ENCODE measurements at places on chromosomes 5 and 9. TPM values are rescaled to one million over a fixed set of nuclear protein-coding genes. Genes with fewer than 3 reads are reported as not detected.

- no peak for DNase-seq
Observed at GRCh38 chr5:14469551-14470377, 111.8 kb upstream of the OTULINL start.

- DNase-seq = no peak
Observed at GRCh38 chr9:35847792-35848572, 19.0 kb downstream of the TMEM8B start.

The UBE2QL1 gene
- total RNA-seq = 21.9 TPM

GRCh38 chr9:22146604-22147003, 137.5 kb upstream of the CDKN2B start:
- no peak for DNase-seq

The FOXD4 gene
- total RNA-seq = not detected

The GFI1B gene
- total RNA-seq = 0.43 TPM

GRCh38 chr9:33170464-33171415, 3.6 kb upstream of the B4GALT1 start:
- DNase-seq = peak; percentile 80

The IFNA13 gene
- total RNA-seq = not detected

DNA sequence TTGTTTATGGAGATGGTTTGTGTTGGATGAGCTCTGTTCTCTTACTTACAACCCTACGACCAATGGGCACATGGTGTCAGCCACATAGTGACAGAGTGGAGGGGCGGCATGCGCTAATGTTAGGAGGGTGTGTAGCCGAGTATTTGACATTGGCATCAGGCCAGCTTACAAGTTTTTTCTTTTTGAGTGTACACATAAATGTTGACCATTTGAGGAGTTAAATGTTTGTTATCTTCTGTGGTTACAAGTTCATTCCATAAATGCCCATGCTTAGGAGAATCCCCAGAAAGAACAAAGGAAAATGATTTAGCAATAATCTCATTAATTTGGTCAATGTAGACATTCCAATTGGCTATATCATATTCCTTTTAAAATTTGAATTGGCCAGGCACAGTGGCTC, 180.1 kb upstream of the ELL2 start:
- DNase-seq = no peak

DNA sequence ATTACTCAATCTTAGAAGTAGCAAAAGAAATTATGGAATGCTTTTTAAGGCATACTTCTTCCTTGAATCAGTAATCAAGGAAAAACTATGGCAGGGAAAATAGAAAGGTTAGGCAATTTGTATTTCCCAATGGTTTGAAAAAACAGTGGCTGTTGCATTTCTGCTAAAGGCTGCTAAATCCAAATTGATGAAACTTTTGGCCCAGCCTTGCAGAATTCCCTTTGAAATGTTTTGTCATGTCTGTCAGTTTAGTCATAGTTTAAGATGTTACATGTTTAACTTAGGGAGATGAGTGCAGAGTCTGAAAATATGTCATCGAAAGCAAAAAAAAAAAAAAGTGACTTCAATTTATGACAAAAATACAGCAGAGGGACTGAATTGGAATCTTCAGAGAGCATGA, 878.9 kb upstream of the WWC1 start:
- DNase-seq = no peak

DNA sequence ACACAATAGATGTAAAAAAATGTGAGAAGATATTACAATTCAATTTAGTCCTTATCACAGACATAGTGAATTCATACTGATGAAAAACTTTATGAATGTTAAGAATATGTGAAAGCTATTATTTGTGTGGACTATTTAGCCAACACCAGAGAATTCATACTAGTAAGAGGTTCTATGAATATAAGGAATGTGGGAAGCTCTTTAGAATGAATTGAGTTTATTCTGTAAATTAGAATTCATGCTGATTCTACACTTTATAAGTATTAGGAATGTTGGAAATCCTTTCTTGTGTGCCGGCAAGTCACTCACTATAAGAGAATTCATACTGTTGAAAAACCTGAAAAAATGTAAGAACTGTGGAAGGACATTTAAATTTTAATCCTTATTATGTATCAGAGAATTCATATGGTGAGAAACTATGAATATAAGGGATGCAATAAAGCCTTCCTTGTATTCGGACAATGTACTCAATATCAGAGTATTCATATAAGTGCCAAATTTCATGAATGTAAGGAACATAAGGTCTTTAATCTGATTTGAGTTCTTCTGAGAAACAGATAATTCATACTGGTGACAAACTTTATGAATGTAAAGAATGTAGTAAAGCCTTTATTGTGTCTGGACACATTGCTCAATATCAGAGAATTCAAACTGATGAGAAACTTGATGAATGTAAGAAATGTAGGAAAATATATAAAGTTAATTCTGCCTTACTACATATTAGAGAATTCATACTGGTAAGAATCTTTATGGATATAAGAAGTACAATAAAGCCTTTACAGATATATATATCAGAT, 21.6 kb upstream of the PCDHA1 start:
- DNase-seq = no peak

DNA sequence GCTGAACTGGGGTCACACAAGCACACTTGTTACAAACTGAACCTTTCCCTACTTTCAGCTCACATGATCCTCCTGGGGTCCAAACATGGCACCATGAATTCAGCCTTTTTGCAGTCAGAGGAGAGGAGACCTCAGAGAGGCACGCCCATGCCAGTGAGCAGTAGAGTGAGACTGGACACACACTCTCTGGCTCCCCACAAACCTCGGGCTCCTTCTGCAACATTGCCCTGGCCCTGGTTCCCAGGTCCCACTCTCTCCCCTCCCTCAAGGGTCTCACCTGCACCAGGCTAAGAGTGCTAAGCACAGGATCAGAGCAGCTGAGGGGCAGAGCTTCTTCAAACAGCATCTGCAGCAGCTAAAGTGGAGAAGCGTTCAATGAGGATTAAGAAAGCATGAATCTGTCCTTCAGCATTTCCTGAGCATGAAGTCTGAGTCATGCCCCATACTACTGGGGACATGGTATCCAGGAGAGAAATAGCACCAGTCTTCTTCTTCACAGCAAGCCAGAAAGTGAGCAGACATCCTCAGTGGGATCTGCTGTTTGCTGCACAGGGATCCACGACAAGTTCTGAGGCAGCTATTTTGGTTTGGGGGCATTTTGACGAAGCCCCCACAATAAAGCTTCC, 27.2 kb downstream of the SLC35A4 start:
- no peak for DNase-seq

- DNase-seq = no peak
Observed at GRCh38 chr5:175524211-175524610, 45.9 kb downstream of the SFXN1 start.

GRCh38 chr5:81292130-81292529, 9.3 kb upstream of the ZCCHC9 start:
- no peak for DNase-seq

The MAMDC4 gene
- total RNA-seq = 12.8 TPM

The IFNA2 gene
- not detected for total RNA-seq

GRCh38 chr5:34709861-34710673, 53.9 kb downstream of the RAI14 start:
- DNase-seq = no peak

The TMEFF1 gene
- total RNA-seq = 0.14 TPM

The GPBP1 gene
- total RNA-seq = 58.9 TPM

- DNase-seq = no peak
Observed at GRCh38 chr5:5783021-5783420, 360.5 kb downstream of the ICE1 start.

DNA sequence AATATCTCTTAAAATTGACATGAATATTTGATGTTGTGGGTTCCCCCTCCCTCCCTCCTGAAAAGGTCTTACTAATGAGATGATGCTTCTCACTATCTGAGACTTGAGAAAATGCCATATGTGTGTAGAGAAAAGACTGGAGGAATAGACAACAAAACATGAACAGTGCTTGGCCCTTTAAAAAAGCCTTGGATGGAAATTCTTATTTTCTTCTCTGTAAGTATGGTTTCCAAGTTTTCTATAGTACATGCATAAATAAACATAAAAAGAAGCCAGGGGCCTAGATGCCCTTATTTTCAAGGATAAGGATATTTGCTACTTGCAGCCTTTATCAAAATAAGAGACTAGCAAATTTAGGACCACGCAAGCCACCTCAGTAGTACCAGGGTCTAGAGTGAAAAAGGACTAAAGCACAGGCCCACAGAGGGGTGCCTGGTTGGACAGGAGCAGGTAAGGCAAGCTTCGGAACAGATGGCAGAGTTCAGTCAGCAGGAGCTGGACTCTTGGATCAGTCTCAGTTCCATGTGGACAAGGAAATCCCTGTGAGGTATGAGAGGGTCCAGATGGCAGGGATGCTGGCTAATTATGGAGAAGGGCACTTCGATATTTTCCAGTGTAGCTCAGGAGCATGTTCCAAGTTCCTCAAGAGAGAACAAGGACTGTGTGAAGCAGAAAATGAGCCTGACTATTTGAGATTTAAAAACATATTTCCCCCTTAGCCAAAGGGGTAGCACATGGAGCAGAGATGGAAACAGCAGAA, 4.6 kb upstream of the ANP32B start:
- DNase-seq = no peak

GRCh38 chr5:149216496-149216895, 55.2 kb upstream of the AFAP1L1 start:
- no peak for DNase-seq

The BTNL9 gene
- 37.6 TPM for total RNA-seq

DNA sequence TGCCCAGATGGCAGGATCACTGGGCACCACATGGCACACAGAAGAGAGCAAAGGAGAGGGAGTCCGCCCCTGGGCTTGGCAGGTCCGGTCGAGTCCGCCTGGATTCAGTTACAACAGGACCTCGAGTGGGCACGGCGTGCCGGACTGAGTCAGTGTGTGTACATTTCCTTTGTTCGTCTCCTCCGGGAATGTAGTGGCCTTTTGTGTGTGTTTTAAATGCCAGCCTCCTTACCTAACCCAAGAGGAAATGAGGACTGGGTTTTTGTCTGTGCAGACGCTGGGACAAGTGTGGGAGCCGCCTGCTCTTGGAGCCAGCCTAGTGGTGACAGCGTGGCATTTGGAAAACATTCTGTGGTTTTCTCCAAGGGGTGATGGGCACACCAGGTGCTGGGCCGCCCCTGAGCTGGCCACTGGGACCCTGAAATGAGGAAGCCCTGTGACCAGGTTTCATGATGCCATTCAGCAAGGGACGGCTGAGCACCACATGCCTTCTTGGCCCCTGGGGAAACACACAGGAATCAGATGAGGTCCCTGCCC, 9.6 kb downstream of the NEK6 start:
- peak; percentile 74 for DNase-seq

The TMED9 gene
- 75.3 TPM for total RNA-seq

GRCh38 chr9:126628146-126628545, 14.4 kb downstream of the LMX1B start:
- DNase-seq = no peak

- no peak for DNase-seq
Observed at GRCh38 chr5:7808998-7809397, 41.9 kb downstream of the CFAP90 start.

DNA sequence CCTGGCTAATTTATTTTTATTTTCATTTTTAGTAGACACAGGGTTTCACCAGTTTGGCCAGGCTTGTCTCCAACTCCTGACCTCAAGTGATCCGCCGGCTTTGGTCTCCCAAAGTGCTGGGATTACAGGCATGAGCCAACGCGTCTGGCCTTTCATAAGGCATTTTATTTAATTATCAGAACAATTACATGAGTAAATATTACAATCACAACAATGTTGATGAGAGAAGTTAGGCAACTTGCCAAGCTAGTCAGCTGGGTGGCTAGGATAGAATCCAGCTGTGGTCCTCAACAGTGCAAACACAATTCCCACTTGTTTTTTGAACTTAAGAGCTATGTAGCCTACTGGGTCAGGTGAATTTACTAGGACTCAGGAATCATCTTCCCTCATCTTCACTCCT, 22.0 kb downstream of the C9orf57 start:
- peak; percentile 70 for DNase-seq

- DNase-seq = no peak
Observed at GRCh38 chr9:7273575-7273974, 515.8 kb downstream of the KDM4C start.

DNA sequence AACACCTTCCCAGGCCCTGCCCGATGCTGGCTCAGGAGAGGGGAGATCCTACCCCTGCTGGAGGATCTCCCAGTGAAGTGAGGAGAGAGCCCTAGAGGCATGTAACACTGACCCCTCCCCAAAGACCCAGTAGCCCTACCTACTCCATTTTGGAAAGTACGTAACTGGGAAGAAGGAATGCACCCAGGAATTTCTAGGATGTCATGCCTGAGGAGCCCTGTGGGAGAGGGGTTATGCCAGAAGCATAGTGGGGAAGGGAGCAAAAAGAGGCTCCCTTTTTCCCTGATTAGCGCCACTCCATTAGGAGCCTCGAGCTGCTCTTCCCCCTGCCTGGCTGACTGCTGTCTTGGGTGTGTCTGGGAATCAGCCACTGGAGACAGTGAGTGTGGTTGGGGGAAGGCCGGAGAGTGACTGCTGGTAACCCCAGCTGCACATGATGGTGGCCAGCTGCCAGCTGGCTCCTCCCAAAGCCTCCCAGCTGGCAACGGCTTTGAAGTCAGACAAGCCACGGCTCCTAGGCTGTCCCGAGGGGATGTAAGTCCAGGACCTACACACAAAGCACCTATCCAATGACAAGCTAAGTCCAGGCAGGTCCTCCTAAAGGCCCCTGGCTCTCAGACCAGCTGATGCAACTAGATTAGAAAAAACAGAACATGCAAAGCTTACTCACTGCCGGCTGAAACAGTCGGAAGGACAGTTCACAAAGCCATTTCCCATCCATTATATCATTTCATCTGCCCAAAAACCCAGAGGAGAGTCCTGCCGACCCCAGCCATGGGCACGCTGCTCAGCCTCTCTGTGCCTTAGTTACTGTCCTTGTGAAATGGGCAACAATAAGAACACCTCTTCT, 136.5 kb upstream of the ABCA1 start:
- DNase-seq = peak; percentile 93

The SPINK4 gene
- not detected for total RNA-seq

The UGT3A2 gene
- total RNA-seq = not detected

- DNase-seq = no peak
Observed at GRCh38 chr5:170480260-170480659, 23.6 kb upstream of the KCNIP1 start.

- DNase-seq = no peak
Observed at GRCh38 chr5:130337179-130337888, 433.1 kb downstream of the CHSY3 start.

- DNase-seq = no peak
Observed at GRCh38 chr5:85538362-85538761, 1079.4 kb upstream of the COX7C start.

DNA sequence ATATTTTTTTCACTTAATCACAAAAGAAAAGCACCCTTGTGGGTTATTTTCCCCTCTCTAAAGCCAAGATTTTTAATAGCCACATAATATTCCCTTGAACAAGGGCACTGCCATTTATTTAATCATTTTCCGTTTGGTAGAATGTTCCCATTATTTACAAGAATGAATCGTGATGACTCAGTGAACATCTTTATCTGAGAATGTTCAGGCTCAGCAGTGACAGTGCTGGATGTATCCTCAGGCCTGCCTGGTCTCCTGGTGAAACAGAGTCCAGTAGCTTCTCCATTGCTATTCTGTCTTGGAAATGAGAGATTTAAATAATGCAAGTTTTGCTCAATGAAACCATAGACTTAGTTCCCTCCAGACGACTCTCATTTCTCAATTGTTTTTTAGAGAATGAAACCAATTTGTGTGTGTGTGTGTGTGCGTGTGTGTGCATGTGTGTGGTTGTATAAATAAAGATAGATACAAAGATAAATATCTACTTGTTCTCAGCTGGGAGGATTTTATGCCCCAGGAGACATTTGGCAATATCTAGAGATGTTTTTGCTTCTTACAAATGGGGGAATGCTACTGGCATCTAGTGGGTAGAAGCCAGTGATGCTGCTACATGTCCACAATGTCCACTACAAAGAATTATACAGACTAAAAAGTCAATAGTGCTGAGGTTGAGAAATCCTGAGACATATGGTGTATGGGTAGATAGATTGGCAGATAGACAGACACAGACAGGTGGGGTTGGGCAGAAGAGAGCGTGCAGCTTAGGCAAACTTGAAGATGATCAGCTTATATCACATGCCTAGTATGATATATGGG, 55.0 kb downstream of the PAPPA start:
- DNase-seq = no peak
